ENCODE measurements at places on chromosomes 4 and X.

DNA sequence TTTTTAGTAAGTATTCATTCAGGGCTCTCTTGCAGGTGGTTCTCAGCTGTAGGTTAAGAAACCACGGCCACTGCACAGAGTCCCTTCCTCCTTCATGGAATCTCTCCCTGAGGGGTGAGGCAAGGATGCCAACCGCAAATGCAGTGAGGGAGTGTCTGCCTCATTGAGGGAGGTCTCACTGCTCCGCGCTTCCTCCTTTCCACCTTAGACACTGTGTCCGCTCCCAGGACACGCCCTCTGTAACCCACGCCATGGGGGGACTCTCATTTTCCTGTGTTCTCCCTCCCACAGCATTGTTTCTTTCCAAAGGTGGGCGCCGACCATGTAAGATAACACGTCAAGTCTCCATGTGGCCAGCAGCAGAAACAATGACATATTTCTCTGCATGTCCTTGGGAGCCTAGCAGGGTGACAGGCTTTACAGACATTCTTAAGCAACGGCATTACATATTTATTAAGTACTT lies 63.2 kb downstream of the SEPSECS start:
- DNase-seq, result no peak

- peak; percentile 8 for DNase-seq
These were observed 120.4 kb downstream of the CT47B1 start for GRCh38 chrX:120755066-120755846.

- DNase-seq, result no peak
These were observed 34.3 kb downstream of the RAPGEF2 start for GRCh38 chr4:159137176-159137575.

- no peak for DNase-seq
These were observed 20.5 kb downstream of the PNMA6E start for GRCh38 chrX:153380691-153381090.

- DNase-seq, result no peak
These were observed 37.6 kb downstream of the SLC7A11 start for GRCh38 chr4:138204507-138204906.

- DNase-seq, result no peak
These were observed 50.9 kb downstream of the TSPAN7 start for GRCh38 chrX:38612281-38612680.

DNA sequence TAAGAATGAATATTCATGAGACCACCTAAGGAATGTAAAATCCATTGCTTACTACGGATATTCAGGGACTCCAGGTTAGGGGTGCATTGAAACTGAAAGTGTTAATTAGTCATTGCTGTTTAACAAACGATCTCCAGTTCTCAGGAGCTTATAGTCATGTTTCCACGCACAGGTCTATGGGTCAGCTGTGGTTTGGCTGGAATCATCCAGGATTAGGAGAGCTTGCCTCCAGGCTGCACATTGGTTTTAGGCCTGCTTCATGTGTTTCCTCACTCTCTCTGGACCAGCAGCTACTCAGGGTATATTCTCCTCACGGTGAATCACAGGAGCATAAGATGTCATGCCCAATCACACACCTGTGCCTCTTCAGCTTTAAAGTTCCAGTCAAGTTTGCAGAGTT lies 98.9 kb downstream of the ATXN3L start:
- no peak for DNase-seq

GRCh38 chr4:8282742-8283141 lies 13.2 kb downstream of the HTRA3 start:
- DNase-seq, result no peak

DNA sequence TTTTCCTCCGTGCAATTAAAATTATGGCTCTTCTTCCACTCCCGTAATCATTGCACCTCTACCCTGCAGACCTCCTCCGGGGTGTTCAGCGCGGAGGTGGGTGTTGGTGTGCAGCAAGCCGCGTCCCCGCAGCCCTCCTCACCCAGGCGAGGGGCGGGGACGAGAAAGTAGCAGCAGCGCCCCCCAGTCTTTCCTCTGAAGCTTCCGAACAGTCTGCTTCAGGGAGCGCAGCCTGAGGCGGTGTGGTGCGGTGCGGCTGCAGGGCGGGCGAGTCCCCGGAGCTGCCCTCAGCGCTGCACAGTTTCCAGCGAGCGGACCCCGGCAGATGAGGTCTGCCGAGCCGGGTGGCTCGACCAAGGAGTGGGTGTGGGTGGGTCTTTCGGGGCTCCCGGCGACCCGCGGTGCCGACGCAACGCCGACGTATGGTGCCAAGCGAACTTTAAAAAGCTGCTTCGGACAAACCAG lies at the start of gene FRAS1:
Gene FRAS1 (plus strand): TSS at position 189 of the 465 bp plus-strand sequence. CDS start 687 bp downstream, outside the sequence.
- DNase-seq, result no peak

GRCh38 chr4:66501997-66502396 lies 831.7 kb upstream of the EPHA5 start:
- DNase-seq, result no peak

- DNase-seq, result no peak
These were observed 55.5 kb downstream of the PDLIM5 start for GRCh38 chr4:94507281-94507680.

- DNase-seq, result no peak
These were observed 11.3 kb downstream of the TBC1D1 start for GRCh38 chr4:37902212-37902611.

DNA sequence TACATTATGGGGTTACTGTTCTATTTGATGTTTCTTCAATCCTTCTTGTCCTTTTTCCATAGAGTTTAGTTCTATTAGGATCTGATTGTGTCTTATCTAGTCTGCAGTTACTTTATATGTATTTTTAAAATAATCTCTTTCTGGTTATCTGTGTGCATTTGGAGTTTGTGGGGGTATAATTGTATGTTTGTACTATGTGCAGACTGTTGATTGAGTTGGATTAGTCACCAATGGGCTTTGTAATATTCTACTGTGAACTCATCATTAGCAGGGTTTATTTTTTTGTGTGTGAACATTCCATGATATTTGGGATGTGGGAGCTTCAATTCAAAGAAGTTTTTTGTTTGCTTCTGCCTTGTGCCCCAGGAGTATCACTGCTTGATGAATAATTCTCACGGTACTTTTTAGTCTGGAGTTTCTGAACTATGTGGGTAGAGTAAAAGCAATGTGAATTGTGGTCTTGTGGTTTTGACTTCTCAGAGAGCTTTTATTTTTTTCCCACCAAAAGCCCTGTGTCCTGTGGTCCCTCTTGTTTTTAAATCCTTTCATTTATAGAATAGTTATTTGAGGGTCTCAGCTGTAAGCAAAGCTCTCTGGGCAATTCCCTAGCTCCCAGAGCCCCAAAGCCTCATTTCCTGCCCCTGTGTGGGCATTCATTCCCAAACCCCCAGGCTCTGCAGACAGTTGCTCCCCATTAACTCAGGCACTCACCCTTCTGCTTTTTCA lies 127.8 kb downstream of the PHKA2 start:
- no peak for DNase-seq

DNA sequence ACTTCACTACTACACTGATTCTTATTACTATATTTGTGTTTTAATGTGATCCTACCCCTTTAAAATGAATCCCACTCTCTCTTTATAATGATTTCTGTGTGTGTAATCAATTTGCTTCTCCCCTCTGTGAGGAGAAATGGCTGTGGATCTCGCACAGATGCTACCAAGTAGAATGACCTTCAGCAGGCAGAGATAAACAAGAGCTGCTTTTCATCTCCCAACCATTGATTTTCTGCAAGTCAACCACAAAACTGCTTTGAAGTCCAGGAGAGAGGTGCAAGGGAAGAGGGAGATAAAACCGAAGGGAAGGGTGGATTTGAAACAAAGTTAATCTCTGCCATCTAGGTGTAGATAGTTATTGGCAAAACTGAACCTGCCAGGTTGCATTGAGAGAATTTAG lies 141.6 kb downstream of the NPNT start:
- DNase-seq, result no peak

- no peak for DNase-seq
These were observed 5.7 kb upstream of the MSANTD1 start for GRCh38 chr4:3243136-3243780.

GRCh38 chrX:23773601-23774175 lies 9.3 kb upstream of the SAT1 start:
- DNase-seq, result peak; percentile 86
